ENCODE measurements at places on chromosomes 6 and 20.
A peak's percentile ranks its signal among the peaks of the same experiment; 100 is the strongest.

DNA sequence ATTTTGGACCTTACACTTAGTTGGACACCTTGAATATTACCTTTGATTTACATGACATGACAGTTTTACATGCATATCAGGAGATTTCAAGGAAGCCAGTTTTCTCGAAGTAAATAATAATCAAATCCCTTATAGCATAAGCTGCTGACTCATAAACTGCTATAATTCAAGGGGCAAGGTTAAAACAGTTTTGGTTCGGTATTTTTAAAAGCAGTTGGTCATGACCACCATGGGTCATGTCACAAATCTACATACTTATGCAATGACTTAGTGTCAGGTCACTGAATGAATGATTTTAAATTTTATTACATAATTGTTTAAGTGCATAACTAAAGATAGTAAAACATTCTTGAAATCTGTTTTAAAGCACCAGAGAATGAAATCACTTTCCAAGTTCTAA is 158.0 kb downstream of the DST start:
- DNase-seq: no peak

GRCh38 chr6:12882761-12883290 is 166.3 kb downstream of the PHACTR1 start:
- DNase-seq: no peak

DNA sequence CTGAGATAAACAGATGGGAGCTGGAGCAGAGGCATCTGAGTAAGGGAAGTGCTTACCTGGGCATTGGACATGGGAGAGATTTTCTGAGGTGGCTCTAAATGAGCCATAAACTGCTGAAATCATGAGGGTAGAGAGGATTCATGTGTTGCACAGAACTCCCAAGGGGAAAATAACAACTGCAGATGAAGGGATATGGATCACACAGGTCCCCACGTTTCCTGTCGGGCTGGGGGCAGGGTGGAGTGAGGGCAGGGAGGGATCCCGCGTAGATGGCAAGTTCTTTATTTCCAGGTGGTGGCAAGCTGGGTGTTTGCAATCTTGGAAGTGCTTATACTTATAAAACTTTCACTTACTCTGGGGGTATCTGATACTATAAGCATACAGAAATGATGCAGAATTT is 422.6 kb upstream of the FLRT3 start:
- DNase-seq: no peak

GRCh38 chr6:142927904-142928303 is 17.1 kb downstream of the HIVEP2 start:
- DNase-seq: peak; percentile 62

GRCh38 chr6:47626782-47627181 is 71.6 kb upstream of the ADGRF4 start:
- DNase-seq: no peak

DNA sequence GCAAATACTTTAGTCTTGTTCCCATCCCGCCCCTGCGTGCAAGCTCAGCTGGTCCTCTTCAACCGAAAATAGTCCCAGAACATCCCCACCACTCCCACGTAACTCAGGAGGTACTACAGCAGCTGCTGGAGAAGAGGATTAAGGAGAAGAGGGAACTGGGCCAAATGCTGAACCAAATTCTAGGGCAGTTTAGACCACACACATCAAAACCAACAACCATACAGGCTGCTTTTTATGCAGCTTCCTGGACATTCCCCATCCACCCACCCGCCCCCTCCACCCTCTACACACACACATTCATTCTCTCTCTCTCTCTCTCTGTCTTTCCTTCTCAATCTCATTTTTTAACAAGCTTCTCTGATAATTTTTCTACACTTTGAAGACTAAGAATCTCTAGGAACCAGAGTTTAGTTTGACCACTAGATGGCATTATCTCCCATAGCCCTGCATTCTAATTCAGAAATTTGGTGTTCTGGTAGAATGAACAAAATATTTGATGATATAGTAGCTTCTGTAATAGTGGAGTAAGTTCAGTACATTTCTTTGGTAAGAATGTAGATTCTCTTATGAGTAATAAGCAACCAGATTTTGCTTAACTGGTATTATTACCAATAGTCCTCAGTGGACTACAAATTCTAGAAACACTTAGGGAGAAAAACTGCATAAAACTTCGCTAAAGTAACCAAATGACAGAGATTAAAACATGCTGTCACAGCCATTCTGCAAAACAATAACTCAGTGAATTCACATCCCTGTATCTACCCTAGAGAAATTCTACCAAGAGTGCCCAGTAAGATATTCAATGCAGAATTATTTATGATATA is 52.1 kb upstream of the BEND6 start:
- DNase-seq: peak; percentile 48

DNA sequence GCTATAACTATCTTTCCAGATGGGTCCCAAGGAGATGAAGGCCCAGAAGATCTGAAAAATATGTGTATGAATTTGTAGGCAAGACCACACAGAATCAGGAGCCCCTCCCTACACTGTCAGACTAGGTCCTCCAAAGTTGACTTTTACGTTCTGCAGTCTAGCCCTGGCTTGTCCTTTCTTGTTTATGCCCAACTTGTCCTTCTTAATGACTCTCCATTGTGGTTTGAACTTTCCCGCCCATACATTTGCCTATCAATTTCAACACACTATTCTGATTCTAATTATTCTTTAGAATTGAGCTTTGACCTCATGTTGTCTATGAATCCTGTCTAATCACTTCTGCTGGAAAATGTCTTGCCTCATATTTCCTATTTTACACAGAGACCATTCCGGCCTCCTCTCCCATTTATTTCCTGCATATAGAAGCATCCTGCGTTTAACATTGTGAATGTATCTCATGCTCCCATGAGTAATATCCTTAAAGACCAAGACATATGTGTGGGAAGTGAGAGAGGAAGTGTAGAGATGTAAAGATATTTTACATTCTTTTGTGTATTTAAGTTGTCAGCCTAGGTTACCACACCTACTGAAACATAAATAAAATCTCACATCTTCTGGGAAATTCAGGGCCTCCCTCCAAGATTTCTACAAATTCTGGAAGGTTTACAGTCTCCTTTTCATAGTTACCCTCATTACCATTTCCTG is 348.3 kb downstream of the BCKDHB start:
- DNase-seq: no peak

- no peak for DNase-seq
Measured at GRCh38 chr6:19905584-19905983, 68.4 kb downstream of the ID4 start.

GRCh38 chr6:113403966-113404595 is 453.1 kb upstream of the MARCKS start:
- DNase-seq: no peak

- no peak for DNase-seq
Measured at GRCh38 chr20:38283236-38283635, 20.7 kb upstream of the BPI start.

GRCh38 chr6:38367231-38367630 is 272.5 kb downstream of the BTBD9 start:
- DNase-seq: no peak

GRCh38 chr6:111552241-111552744 is 53.4 kb downstream of the TRAF3IP2 start:
- no peak for DNase-seq

GRCh38 chr6:43095939-43096338 is 19.8 kb downstream of the PTK7 start:
- no peak for DNase-seq

DNA sequence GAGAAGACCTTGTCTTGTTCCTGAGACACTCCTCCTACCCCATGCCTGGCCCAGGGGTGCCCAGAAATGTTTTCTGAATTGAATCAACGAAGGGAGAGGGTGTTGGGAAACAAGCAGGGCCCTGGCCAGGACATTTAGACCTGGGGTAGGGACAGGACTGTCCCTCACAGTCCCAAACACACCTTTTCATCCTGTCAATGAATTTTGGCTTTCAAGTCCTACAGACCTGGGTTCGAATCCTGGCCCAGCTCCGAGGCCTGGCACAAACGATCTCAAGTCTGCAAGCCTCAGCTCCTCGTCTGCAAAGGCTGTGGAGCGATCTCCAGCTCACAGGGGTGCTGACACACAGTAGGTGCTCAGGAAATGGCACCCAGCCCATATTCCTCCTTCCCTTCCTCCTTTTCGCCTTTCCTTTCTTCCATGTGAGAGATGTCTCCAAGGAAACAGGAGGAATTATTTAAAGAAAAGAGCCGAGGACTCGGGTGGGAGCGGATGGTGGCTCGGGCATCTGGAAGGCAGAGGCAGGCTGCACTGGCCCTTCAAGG is 7.3 kb upstream of the DLGAP4 start:
- no peak for DNase-seq

- DNase-seq: no peak
Measured at GRCh38 chr20:64113796-64114355, 6.5 kb upstream of the NPBWR2 start.

DNA sequence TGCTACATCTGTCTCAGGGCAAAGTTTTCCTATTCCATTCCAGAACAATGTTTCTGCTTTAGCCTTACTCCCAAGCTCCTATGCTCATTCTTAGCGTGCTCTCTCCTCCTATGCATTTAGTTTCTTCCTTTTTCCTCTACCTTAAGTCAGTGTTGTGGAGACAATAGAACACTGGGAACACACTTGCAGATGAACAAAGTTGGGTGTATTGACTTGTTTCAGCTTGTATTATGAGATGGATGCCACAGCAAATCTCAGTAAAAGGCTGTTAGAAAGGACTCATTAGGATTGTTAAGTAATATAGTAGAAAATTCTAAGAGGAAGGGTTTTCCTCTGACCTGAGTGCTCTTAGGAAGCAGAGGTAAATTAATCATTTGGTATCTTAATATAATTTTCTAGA is 48.4 kb downstream of the BMP5 start:
- DNase-seq: no peak

GRCh38 chr20:61449916-61450315 is 197.9 kb downstream of the CDH4 start:
- no peak for DNase-seq

GRCh38 chr6:22045261-22045912 is 251.4 kb downstream of the PRL start:
- no peak for DNase-seq

GRCh38 chr6:27502508-27503435 is 29.9 kb upstream of the ZNF184 start:
- DNase-seq: peak; percentile 90

GRCh38 chr20:58086763-58087561 is 141.5 kb downstream of the ANKRD60 start:
- peak; percentile 28 for DNase-seq

- DNase-seq: no peak
Measured at GRCh38 chr20:31559704-31560093, 45.4 kb upstream of the ID1 start.

- DNase-seq: no peak
Measured at GRCh38 chr6:12401200-12401599, 111.0 kb downstream of the EDN1 start.

DNA sequence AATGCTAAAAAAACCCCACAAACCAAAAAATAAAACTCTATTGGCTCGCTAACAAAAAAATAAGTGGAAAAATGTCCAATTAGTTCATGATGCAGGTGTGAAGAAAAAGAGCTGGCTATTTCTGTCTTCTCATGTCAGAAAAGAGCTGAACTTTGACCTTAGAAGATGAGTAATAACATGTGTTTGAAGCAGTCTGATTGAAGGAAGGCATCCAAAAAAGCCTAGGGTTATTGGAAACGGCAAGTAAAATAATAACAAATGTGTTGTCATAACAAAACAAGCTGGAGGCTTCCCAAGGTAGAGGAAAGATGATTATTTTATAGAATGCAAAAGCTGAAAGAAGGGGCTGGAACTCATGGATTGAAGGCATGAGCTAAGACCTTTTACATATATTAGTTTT is 94.4 kb upstream of the FAM184A start:
- no peak for DNase-seq

DNA sequence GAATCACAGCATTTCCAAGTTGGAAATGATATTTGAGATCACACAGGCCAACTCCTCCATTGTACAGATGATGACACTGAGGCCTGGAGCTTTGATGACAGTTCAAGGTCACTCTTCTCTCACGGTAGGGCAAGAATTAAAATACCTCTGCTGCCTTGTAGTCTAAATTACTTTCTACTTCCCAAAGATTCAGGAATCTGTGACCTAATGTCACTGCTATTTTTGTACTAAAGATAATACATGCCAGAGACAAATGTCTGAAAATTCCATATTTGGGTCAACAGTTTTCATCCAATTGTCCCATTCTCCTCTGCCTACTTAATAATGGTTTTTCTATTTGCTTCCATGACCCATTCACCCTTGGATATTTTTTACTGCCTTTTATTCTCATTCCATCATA is 160.0 kb downstream of the SOD2 start:
- no peak for DNase-seq

DNA sequence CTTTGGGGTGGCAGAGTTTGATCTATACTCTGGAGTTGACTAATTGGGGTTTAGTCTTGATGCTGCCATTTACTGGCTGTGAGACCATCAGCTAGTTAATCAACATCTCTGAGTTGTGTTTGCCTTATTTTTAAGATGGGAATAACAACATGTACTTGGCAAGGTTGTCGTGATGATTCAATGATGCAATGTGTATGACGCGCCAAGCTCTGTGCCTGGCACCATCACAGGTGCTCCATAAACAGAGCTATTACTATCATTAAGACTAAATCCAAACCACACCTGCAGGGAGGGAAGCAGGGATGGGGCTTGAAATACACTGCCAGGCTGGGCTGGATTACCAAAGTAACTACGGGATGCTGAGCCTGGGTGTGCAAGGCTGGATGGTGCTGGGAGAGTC is 60.1 kb upstream of the E2F3 start:
- no peak for DNase-seq

- no peak for DNase-seq
Measured at GRCh38 chr20:40668449-40669228, 20.4 kb downstream of the MAFB start.

GRCh38 chr6:132504757-132505156 is 8.2 kb downstream of the STX7 start:
- DNase-seq: no peak

GRCh38 chr6:170128811-170129681 is 161.8 kb downstream of the DLL1 start:
- DNase-seq: no peak

DNA sequence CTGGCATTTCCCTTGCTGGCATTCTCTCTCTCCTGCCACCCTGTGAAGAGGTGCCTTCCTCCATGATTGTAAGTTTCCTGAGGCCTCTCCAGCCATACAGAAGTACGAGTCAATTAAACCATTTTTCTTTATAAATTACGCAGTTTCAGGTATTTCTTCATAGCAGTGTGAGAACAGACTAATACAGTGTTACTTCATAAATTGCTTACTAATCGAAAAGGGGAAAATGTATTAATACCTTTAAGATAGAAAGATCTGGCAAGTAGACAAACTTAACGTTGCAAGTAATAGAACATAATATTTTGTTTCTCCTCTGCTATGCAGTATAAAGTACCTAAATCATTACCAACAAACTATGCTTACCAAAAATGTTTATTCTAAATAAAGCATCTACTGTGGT is 178.3 kb upstream of the LAMA2 start:
- no peak for DNase-seq

Data from activated CD4-positive, alpha-beta T cell treated with anti-CD3 and anti-CD28 coated beads, Interleukin-2, Interleukin-6, amounts not matched to agents 100 ng/mL and 50 ng/mL, durations not matched to agents 16 hours and 8 hours (primary cell).